Peyer's patch (tissue), 4 donors: ENCODE measurements at places on chromosomes 5 and 9. TPM values are rescaled to one million over a fixed set of nuclear protein-coding genes. Genes with fewer than 3 reads are reported as not detected.

DNA sequence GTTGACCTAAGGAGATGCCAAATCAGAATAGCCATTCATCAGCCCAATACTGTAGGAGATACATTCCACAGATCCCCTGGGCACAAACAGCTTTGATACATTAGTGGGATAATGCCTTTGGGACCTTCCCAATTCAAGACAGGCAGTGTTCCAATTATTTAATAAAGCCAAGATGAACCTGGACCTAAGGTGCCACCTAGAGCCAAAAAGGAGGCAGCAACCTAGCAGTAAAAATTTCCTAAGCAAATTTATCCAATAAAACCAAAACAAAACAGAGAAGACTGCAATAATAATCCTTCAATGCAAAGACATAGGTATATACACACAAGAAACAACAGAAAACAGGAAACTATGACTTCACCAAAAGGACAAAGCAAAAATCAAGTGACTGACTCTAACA lies 253.0 kb downstream of the HINT1 start:
- H3K36me3 ChIP-seq, result no peaks in the 10 kb centered on the region
- H3K27ac ChIP-seq, result no peak overlapping the region
- no peaks in the 10 kb centered on the region for H3K27me3 ChIP-seq
- no peak for DNase-seq
- no peak overlapping the region for H3K4me3 ChIP-seq

DNA sequence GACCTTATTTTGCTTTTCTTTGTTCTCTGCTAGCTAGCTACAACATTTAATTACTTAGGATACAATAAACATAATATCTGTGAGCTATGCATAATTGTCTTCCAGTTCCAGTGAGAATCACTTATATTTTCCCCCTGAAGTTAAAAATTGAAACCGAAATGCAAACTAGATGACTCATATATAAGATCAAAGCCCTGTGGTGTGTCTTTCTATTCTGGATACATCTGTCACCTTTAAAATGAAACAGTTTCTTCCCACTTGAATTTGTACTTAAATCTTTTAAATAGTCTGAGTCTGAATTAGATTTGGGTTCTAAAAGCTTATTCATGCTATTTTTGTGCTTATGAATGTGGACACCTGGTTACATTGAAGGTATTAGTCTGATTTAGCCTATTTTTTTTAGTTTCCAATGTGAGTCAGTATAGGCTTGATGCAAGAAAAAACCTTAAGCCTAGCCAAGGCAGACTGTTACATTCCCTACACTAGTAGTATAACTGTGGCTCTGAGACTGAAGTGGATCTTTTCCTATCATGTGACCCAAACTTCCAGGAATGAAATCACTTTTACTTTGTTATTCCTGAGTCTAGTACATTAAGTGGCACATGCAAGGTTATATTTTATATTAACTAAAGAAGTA lies 703.5 kb upstream of the RGMB start:
- DNase-seq, result no peak
- no peak overlapping the region for H3K4me3 ChIP-seq
- no peaks in the 10 kb centered on the region for H3K27me3 ChIP-seq
- no peaks in the 10 kb centered on the region for H3K36me3 ChIP-seq

DNA sequence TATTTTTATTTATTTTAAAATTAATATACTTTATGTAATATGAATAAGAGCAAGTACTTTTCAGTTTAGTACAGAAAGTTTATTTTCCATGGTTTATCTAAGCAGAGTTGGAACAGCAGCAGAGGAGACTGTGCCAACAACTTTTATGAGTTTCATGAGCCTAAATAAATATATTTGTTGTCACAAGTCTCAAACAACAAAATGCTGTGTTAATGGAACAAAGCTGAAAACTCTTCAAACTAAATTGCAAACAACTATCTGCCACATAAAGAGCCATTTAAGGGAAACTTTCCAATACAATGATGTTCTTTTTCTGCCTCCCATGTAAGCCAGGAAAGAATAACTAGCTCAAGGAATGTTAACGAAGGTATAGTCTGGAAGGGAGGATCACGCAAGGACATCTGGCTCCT lies 96.1 kb downstream of the FBN2 start:
- H3K27ac ChIP-seq, result no peak overlapping the region
- H3K27me3 ChIP-seq, result no peaks in the 10 kb centered on the region
- no peaks in the 10 kb centered on the region for H3K36me3 ChIP-seq

DNA sequence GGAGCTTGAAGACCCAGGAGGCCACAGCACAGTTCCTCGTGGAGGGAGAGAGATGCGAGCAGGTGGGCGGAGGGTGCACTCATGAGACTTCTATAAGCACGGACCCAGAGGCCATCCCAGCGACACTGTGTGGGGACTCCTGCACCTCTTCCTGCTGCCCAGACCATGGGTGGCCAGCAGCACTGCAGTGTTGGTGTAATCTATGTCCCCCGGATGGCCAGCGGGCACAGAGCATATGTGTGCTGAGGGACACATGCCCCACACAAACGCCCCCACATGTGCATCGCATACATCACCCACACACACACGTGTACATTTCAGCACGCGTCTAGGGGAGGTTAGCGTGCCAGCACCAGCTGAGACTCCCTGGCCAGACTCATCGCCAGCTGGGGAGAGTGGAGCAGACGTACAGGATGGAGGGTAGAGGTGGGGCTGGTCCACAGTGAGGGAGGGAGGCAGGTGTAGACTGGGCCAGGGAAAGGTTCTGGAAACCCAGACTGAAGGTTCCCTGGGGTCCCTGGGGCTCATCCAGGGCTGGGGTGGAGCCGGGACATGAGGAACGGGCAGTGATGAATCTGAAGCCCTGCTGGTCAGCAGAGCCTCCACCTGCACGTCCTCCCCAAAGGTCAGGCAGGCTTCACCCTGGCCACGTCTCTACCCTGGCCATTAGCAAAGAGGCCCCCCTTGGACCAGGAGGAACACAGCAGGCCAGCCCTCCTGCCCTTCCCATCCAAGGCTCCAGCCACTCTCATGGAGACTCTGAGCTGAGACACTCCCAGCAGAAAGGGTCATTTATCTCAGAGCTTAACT lies 27.6 kb downstream of the ADAMTS2 start:
- H3K27ac ChIP-seq, result no peak overlapping the region
- no peaks in the 10 kb centered on the region for H3K4me1 ChIP-seq
- H3K27me3 ChIP-seq, result no peaks in the 10 kb centered on the region

GRCh38 chr9:69265891-69266290 lies 59.1 kb upstream of the ENTREP1 start:
- H3K27me3 ChIP-seq, result no peaks in the 10 kb centered on the region
- no peak overlapping the region for H3K27ac ChIP-seq
- no peak overlapping the region for H3K4me3 ChIP-seq
- DNase-seq, result no peak

- no peaks in the 10 kb centered on the region for H3K4me1 ChIP-seq
- no peak overlapping the region for H3K4me3 ChIP-seq
- no peaks in the 10 kb centered on the region for H3K27me3 ChIP-seq
- DNase-seq, result no peak
- H3K27ac ChIP-seq, result no peak overlapping the region
- no peaks in the 10 kb centered on the region for H3K36me3 ChIP-seq
These were observed 301.4 kb upstream of the RFX3 start for GRCh38 chr9:3827175-3827574.

GRCh38 chr9:8382266-8382665 lies 582.7 kb upstream of the DMAC1 start:
- H3K4me1 ChIP-seq, result no peaks in the 10 kb centered on the region
- H3K4me3 ChIP-seq, result no peak overlapping the region
- H3K36me3 ChIP-seq, result no peaks in the 10 kb centered on the region
- no peak for DNase-seq
- no peak overlapping the region for H3K27ac ChIP-seq

The SLC34A1 gene
- total RNA-seq, result not detected

The IFNA21 gene
- not detected for total RNA-seq

The CHSY3 gene
- 1.6 TPM for total RNA-seq

The KCNT1 gene
- not detected for total RNA-seq

The ADAMTS16 gene
- total RNA-seq, result not detected
